ENCODE measurements at places on chromosomes 16 and 17. TPM values are rescaled to one million over a fixed set of nuclear protein-coding genes. Genes with fewer than 3 reads are reported as not detected.
A peak's percentile ranks its signal among the peaks of the same experiment; 100 is the strongest.

SULT1A3 gene
- total RNA-seq: 3.6 TPM

NDUFAF8 gene
- total RNA-seq: 15.7 TPM

KRTAP4-5 gene
- not detected for total RNA-seq

KRT15 gene
- total RNA-seq: not detected

RAB37 gene
- total RNA-seq: 0.82 TPM

PRCD gene
- 5.7 TPM for total RNA-seq

THOC6 gene
- total RNA-seq: 5.8 TPM

AANAT gene
- 0.27 TPM for total RNA-seq

USP7 gene
- 108 TPM for total RNA-seq

GAST gene
- total RNA-seq: not detected

DNA sequence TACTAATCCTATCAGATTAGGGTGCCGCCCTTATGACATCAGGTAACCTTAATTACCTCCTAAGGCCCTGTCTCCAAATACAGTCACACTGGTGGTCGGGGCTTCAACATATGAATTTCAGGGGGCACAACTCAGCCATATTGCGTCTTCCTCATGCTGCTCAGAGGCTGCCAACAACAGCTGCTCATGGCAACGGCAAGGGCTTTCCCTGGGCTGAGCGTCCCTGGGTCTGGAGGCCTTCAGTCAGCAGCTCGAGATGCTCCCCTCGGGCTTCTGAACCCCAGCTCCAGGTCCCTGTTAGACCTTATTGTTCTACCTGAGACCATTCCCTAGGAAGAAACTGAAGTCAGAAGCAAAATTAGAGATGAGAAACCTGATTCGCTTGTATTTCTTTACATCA is 157.2 kb downstream of the TMEM132E start:
- no peak for DNase-seq

- DNase-seq: no peak
These were observed 75.9 kb upstream of the TNRC6C start for GRCh38 chr17:77882481-77883212.

DNA sequence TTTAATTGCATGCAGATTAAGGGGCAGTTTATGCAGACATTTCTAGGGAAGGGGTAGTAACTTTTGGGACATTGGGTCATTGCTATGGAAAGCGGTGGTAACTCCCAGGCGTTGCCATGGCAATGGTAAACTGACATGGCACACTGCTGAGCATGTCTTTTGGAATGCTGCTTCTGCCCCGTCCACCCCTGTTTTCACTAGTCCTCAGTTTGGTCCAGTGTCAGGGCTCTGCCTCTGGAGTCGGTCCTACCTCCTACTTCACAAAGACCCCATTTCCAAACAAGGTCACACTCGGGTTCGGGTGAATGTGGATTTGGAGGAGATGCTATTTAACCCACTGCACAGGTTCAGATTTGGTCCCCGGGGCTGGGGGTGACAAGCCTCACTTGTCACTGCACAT is 2.9 kb downstream of the IL34 start:
- no peak for DNase-seq

- no peak for DNase-seq
These were observed 75.0 kb upstream of the WSB1 start for GRCh38 chr17:27218719-27219488.

DNA sequence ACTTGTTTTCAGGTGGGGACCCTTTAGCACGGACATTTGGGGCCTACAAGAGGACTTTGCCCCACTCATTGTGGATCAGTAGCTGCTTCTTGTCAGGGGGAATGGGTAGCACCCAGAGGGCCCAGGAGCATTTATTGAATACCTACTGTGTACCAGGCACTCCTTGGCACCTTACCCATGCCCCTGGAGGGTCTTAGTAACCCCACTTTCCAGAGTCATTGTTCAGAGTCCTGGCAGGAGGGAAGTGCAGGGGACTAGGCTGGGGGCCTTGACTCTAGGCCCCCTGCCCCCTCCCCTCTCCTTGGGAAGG is 21.0 kb upstream of the CIBAR2 start:
- no peak for DNase-seq

GRCh38 chr16:49562228-49562627 is 188.6 kb downstream of the C16orf78 start:
- no peak for DNase-seq

DNA sequence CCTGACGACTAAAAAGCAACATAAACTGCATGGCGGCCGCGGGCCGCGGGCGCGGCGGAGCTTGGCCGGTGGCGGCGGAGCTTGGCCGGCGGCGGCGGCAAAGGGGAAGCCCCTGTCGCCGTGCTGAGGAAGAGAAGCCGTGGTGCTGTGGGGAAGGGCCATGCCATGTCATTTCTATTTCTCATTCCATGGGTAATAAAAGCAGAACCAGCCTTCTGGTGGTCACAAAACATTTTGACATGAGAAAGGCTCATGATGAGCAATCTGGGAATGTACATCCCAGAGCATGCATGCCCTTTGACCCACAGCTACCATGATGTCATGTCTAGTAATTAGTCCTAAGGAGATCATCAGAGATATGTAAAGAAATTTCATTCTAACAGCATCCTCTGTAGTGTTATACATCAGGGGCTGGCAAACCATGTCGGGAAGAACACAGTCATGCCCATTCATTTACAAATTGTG is 23.9 kb upstream of the HEATR6 start:
- no peak for DNase-seq

DNA sequence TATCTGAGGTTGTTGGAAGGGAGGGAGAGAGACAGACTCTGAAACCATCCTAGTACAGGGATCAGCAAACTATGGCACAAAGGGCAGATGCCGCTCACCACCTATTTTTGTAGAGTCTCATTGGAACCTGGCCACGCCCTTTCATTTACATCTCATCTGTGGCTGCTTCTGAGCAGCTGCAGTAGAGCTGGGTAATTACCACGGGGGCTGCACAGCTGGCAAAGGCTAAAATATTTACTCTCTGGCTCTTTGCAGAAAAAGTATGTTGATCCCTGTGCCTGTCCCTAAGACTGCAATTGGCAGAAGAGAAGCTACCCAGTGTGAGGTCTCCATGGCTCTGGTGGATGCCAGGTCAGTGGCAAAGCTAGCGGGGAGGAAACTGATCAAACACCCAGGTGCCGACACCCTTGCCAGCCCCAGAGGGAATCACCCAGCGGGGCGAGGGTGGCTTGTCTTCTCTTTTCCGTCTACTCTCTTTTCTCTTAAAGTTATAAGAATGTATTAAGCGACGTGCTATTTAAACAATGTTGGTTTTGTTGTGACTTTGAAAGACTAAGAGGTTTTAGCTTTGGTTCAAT is 14.0 kb downstream of the CEP295NL start:
- DNase-seq: no peak

DNA sequence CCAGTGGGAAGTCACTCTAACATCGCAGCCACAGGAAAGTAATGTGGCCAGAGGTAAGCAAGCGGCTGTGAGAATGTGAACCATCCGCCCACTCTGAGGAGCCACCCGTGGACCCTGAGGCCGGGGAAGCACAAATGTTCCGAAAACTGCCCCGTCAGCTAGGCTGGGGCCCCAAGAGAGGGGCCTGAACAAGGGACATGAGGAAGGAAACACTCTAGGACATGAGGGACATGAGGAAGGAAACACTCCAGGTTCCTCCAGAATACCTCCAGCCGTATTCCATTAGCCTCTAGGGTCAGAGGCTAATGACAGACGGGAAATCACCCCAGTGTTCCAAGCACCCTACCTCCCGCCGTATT is 317 bp downstream of the TEFM start:
- DNase-seq: peak; percentile 13

- DNase-seq: no peak
These were observed 52.6 kb downstream of the ZFHX3 start for GRCh38 chr16:72995151-72995881.

GRCh38 chr17:57268181-57268580 is 11.9 kb downstream of the MSI2 start:
- no peak for DNase-seq

GRCh38 chr17:77770331-77771105 is 188.0 kb upstream of the TNRC6C start:
- DNase-seq: no peak

- no peak for DNase-seq
These were observed 59.1 kb upstream of the CLEC18B start for GRCh38 chr16:74480150-74481029.

Data from cerebellum (tissue), 4 donors.